HEK293T (cell line): ENCODE measurements at places on chromosomes 6 and 20.

DNA sequence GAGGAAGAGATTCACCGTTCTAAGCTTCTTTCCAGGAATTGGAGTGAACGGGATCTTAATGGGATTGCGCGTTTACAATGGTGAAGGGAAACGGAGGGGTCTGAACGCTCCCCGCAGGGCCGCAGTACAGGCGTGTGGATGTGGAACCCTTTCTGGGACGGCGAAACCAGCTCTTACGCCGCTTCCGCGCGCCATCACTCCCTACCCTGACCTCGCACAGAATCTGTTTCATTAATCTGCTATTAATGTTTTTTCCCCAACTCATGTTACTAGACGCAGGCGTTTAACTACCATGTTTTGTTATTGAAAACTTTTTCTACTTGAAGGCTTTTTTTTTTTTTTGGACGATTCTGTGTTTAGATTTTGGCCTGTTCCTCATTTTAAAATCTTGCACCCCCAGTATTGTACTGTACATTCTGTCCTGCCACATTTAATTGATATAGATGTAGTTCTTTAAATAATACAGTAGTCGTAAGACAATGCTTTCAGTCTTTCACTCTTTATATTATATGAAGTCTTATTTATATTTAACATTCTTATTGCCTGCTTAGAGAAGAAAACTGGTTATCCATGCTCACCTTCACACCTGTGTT, 696 bp upstream of the SUPT3H start:
- no peak for DNase-seq

DNA sequence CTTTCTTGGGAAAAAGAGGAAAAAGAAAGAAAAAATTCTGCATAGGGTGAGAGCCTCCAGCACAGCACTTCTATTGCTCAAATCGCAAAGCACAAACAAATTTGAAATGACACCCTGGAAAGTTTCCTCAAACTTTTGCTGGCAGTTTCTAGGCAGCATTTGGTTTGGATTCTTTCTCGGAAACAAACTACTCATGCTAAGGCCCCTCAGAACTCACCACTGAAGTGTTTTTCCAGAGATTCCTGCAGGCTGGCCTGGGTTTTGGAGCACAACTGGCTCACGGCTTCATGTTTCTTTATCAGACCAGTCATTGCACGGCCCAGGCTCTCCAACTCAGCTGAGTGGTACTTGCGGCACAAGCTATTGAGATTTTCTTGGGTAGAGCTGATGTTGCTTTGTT, 237.8 kb downstream of the SYNE1 start:
- no peak for DNase-seq

- no peak for DNase-seq
These were observed 132.4 kb downstream of the EYA2 start for GRCh38 chr20:47027042-47027441.

DNA sequence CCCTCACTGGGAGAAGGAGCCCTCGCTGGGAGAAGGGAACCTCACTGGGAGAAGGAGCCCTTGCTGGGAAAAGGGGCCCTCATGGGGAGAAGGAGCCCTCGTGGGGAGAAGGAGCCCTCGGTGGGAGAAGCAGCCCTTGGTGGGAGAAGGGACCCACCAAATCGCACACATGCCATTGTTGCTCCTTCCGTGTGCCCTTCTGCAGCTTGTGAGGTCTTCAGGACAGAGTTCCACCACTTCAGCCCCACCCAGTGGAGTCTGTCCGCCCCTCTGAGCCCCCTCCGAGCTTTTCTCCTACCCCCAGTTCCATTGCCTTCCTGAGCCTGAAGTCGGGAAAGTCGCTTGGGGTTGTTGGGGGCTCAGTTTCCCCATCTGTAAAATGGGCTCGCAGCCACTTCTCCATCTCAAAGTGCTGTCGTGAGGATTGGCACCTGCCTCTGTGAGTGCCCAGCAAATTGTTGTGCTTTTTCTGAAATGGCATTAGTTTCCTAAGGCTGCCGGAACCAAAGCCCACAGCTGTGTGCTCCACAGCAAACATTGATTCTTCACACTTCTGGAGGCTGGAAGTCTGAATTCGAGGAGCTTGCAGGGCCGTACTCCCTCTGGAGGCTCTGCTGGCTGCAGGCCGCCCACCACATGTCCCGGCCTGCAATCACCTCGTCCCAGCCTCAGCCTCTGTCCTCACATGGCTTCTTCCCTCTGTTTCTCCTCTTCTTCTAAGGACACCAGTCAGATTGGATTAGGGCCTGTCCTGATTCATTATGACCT, 124.7 kb upstream of the PMEPA1 start:
- no peak for DNase-seq

DNA sequence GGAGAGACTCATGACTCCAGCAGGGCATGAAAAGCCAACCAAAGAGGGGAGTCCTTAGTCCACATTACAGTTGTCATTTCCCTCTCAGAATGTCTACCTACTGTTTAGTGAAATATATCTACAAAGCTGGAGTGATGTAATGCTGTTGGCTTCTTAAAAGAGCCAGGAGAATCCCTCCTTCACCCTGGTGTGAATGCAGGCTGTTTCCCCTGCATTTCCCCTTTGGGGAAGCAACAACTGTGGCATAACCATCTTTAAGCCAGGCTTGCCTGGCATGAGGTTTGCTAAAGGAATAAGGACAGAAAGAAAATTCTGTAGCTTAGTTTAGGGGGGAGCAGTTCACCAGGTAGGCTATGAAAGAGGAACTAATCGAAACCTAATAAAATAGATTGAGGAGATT, 129.5 kb downstream of the CRYBG1 start:
- no peak for DNase-seq

- DNase-seq = no peak
These were observed 29.6 kb downstream of the RAMACL start for GRCh38 chr6:166556863-166557322.
